ENCODE measurements at places on chromosomes 5 and 9.
A peak's percentile ranks its signal among the peaks of the same experiment; 100 is the strongest.

- no peak for DNase-seq
- peaks cover 2% of the 10 kb centered on the region for H3K36me3 ChIP-seq
- no peaks in the 10 kb centered on the region for H3K27me3 ChIP-seq
- no peak overlapping the region for H3K27ac ChIP-seq
- no peaks in the 10 kb centered on the region for H3K4me1 ChIP-seq
- H3K4me3 ChIP-seq: no peak overlapping the region
Observed at GRCh38 chr5:50843091-50843490, 176.7 kb downstream of the PARP8 start.

DNA sequence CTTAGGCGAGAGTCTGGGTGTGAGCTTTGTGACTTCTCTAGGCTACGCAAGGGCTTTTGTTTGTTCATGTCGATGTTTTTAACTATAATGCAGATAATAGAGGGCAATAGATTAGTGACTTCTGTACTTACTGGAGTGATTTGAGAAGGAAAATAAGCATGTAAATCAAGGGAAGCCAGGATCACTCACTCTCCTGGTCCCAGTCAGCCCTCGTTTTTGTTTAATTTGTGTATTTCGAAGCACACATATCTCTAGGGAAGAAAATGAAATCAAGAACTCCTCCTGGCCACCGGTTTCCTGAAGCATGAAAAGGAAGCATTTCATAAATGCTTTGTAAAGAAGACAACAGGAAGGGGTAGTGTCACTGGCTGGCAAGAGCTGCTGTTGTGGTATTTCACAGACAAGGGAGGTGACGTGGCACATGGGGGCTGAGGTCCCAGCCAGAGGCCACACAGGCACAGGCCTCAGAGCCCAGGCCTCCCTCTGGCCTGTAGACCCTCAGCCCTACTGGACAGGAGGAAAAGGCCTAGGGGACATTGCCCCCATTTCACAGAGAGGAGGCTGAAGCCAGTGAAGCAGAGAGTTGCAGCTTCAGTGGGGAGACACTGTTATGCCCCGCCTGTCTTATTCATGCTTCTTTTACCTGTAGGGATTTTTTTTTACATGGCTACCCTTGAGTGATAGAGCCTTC is 34.1 kb downstream of the IRF1 start:
- H3K36me3 ChIP-seq: no peaks in the 10 kb centered on the region
- peaks cover 11% of the 10 kb centered on the region for H3K4me1 ChIP-seq
- no peak overlapping the region for H3K4me3 ChIP-seq
- peak overlapping the region; percentile 14 for H3K27ac ChIP-seq

GRCh38 chr5:133817456-133817855 is 151.0 kb downstream of the C5orf15 start:
- no peak overlapping the region for H3K4me3 ChIP-seq
- H3K4me1 ChIP-seq: peaks cover 7% of the 10 kb centered on the region
- no peak overlapping the region for H3K27ac ChIP-seq
- no peak for DNase-seq
- no peaks in the 10 kb centered on the region for H3K36me3 ChIP-seq
- peaks cover 55% of the 10 kb centered on the region for H3K27me3 ChIP-seq

GRCh38 chr9:129414993-129415941 is 205.6 kb downstream of the C9orf50 start:
- no peak for DNase-seq
- peak overlapping the region; percentile 96 for H3K27ac ChIP-seq
- H3K4me3 ChIP-seq: peak overlapping the region; percentile 58
- peaks cover 14% of the 10 kb centered on the region for H3K27me3 ChIP-seq
- H3K4me1 ChIP-seq: peaks cover 21% of the 10 kb centered on the region

DNA sequence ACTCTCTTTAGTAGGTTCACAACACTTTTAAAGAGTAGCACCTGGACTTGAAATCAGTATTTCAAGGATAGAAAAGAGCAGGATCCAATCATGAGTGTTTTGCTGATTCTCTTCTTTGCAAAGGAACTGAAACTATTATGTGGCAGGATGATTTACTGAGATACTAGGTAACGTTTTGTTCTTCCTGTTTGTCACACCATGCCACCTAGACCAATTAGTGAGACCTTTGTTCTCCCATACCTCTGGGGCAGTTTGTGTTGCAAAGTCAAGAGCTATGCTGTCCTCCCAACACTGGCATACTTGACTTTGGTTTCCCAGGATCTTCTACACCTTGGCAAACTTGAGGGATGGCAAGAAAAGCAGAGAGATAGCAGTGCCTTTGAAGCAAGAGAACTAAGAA is 43.4 kb downstream of the PPP1R2B start:
- H3K4me1 ChIP-seq: no peaks in the 10 kb centered on the region
- no peaks in the 10 kb centered on the region for H3K36me3 ChIP-seq
- DNase-seq: no peak

DNA sequence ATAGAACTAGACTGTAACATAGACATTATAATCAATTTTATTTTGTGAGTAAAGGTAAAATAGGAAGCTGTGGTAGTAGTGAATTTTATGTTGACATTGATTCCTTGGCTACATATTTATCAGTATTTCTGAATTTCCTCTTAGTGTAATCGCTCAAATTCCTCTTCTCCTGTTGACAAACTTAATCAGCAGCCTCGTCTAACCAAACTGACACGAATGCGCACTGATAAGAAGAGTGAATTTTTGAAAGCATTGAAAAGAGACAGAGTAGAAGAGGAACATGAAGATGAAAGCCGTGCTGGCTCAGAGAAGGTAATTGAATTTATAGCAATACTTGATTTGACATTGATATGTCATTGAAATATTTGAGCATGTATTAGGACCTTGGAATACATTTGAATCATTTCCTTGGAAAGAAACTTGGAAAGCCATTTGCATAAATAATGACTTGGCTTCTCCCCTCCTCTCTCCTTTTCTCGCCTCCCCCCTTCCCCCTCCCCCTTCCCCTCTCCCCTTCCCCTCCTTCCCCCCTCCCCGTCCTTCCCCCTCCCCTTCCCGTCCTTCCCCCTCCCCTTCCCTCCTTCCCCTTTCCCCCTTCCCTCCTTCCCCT is 75.5 kb downstream of the GPBP1 start:
- no peaks in the 10 kb centered on the region for H3K4me1 ChIP-seq
- no peak overlapping the region for H3K4me3 ChIP-seq
- DNase-seq: no peak
- no peak overlapping the region for H3K27ac ChIP-seq
- H3K36me3 ChIP-seq: peaks cover 47% of the 10 kb centered on the region

- peaks cover 2% of the 10 kb centered on the region for H3K4me1 ChIP-seq
- H3K36me3 ChIP-seq: no peaks in the 10 kb centered on the region
- no peak overlapping the region for H3K27ac ChIP-seq
- H3K4me3 ChIP-seq: no peak overlapping the region
- no peaks in the 10 kb centered on the region for H3K27me3 ChIP-seq
Observed at GRCh38 chr5:44345871-44346270, 43.3 kb downstream of the FGF10 start.

DNA sequence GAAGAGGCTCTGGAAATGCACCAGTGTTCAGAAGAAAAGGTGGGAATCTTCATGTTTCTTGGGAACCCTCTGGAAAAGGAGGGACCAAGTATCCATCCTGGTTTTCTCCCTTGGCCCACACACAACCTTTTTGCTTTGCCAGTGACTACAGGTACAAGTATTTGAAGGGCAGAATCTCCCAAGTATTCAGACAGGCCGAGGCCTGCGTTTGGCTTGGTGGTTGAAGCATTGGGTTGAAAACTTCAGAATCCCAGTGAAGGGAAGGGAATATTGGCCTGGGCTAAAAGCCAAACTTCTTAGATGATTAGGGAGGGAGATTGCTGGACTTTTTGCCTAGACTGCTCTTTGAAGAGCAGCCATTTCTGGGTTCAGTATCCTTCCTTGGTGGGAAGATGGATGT is 71.9 kb downstream of the UBAP1 start:
- H3K4me3 ChIP-seq: no peak overlapping the region
- no peak overlapping the region for H3K27ac ChIP-seq
- H3K4me1 ChIP-seq: no peaks in the 10 kb centered on the region
- no peak for DNase-seq

GRCh38 chr5:78995521-78996007 is 10.5 kb upstream of the ARSB start:
- no peak overlapping the region for H3K4me3 ChIP-seq
- no peak for DNase-seq
- H3K4me1 ChIP-seq: no peaks in the 10 kb centered on the region
- H3K36me3 ChIP-seq: peaks cover 2% of the 10 kb centered on the region
- H3K27me3 ChIP-seq: peaks cover 3% of the 10 kb centered on the region

GRCh38 chr5:178839319-178839704 is 20.4 kb upstream of the ZNF354B start:
- H3K27me3 ChIP-seq: peaks cover 11% of the 10 kb centered on the region
- no peak overlapping the region for H3K4me3 ChIP-seq
- no peak overlapping the region for H3K27ac ChIP-seq
- no peaks in the 10 kb centered on the region for H3K4me1 ChIP-seq

- no peak overlapping the region for H3K27ac ChIP-seq
- DNase-seq: no peak
- H3K36me3 ChIP-seq: peaks cover 2% of the 10 kb centered on the region
- H3K4me3 ChIP-seq: no peak overlapping the region
- no peaks in the 10 kb centered on the region for H3K27me3 ChIP-seq
- peaks cover 8% of the 10 kb centered on the region for H3K4me1 ChIP-seq
Observed at GRCh38 chr5:160020266-160020770, 11.4 kb downstream of the TTC1 start.

DNA sequence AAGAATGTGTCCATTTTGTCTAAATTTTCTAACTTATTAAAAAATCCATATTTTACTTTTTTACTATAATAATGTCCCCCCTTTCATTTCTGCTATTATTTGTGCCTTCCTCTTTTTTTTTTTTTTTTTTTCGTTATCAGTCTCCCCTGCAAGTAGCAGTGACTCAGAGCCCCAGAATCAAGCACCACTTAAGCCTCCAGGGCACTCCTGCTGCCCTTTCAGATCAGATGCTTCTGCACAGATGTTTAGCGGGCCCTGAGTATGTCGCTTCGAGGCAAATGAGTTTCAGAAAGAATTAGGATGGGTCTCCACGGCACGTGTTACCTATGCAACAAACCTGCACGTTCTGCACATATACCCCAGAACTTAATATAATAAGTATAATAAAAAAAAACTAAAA is 11.7 kb downstream of the MED7 start:
- H3K27ac ChIP-seq: no peak overlapping the region
- no peak overlapping the region for H3K4me3 ChIP-seq
- H3K36me3 ChIP-seq: no peaks in the 10 kb centered on the region
- H3K27me3 ChIP-seq: no peaks in the 10 kb centered on the region

DNA sequence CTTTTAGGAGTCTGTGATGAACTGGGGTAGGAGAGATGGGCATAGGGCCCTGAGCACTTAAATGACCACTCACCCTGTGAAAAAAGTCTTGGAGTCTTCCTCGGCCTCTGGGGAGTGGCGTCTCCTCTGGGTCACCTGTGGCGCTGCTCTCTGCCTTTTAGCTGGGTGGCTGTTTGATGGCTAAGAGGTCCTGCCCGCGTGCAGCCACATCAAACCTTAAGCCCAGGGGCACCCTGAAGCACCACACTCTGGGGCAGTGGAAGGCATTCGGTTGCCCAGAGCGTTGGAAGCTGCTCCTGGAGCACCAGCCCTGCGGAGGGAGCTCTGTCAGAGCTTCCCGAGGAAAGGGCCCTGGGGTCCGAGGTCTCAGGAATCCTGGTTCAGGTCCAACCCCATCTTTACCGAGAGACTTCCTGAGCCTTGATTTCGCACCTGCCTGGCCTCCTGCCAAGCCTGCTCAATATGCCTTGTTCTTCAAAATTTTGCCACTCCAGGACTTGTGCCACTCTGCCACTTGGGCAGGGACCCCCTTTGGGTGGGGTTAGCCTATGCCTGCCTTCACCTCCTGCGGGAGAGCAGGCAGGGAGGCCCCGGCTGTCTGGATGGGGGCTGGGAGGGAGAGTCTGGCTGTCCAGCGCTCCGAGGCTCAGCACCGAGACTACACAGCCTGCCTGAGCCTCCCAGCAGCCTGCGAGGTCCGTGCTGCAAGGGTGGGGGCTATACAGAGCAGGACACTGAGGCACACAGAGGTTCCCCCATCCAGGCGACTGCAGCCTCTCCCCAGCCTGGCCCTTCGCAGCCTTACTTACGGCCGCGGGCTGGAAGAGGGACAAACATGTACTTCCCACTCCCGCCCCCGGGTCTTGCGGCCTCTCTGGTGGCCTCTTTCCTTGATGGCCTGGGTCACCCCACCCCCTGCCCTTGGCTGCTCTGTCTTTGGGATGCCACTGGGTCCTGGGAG is 63.4 kb upstream of the RNU6ATAC start:
- H3K27ac ChIP-seq: no peak overlapping the region
- H3K4me1 ChIP-seq: peaks cover 3% of the 10 kb centered on the region
- no peak overlapping the region for H3K4me3 ChIP-seq
- H3K36me3 ChIP-seq: no peaks in the 10 kb centered on the region
- DNase-seq: no peak

DNA sequence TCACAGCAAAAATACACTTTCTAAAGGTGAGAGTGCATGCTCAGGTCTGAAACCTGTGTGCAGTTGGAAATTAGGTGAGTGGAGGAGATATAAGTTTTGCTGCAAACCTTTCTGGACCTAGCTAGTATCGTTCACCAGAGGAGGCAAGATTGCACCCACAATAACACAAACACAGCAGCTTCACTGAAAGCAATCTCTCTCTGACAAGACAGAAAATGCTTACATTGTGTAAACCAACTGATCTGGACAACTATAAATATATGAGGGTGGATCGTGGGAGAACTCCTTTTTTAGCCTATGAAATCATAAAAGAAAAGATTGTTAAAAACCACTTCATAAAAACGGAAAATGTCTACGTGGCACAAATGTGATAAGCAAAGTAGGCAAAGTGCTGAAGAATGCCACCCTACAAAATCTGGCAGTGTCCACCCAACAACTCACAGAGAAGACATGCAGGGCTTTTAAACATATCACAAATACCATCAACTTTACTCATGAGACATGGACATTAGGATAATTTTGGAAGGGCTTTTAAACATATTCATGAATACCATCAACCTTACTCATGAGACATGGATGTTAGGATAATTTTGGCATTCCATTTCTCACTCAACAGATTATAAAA is 134.3 kb downstream of the CDH18 start:
- DNase-seq: no peak
- H3K36me3 ChIP-seq: no peaks in the 10 kb centered on the region
- no peaks in the 10 kb centered on the region for H3K27me3 ChIP-seq
- H3K4me3 ChIP-seq: no peak overlapping the region
- no peaks in the 10 kb centered on the region for H3K4me1 ChIP-seq

DNA sequence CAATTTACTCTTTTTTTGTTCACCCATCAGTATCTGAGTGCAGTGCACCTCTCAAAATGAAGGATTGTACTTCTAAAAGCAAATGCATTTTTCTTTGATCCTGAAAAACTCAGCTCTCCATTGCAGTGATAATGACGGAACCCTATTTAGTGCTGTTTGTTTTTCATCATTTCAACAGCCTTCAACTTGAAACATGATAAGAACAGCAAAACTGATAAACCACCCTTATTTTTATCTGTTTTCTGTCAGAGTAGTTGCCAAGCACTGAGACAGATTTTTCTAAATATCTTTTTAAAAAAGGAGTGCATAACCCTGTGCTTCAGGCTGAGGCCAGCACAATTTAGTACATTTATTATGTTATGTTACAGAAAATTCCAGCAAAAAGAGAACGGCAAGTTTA is 549.8 kb upstream of the DMAC1 start:
- no peak for DNase-seq
- peak overlapping the region; percentile 52 for H3K4me3 ChIP-seq
- H3K27ac ChIP-seq: peak overlapping the region; percentile 3
- peaks cover 20% of the 10 kb centered on the region for H3K4me1 ChIP-seq
